NAMALWA (cell line): ENCODE measurements at places on chromosomes 16 and 17.

DNA sequence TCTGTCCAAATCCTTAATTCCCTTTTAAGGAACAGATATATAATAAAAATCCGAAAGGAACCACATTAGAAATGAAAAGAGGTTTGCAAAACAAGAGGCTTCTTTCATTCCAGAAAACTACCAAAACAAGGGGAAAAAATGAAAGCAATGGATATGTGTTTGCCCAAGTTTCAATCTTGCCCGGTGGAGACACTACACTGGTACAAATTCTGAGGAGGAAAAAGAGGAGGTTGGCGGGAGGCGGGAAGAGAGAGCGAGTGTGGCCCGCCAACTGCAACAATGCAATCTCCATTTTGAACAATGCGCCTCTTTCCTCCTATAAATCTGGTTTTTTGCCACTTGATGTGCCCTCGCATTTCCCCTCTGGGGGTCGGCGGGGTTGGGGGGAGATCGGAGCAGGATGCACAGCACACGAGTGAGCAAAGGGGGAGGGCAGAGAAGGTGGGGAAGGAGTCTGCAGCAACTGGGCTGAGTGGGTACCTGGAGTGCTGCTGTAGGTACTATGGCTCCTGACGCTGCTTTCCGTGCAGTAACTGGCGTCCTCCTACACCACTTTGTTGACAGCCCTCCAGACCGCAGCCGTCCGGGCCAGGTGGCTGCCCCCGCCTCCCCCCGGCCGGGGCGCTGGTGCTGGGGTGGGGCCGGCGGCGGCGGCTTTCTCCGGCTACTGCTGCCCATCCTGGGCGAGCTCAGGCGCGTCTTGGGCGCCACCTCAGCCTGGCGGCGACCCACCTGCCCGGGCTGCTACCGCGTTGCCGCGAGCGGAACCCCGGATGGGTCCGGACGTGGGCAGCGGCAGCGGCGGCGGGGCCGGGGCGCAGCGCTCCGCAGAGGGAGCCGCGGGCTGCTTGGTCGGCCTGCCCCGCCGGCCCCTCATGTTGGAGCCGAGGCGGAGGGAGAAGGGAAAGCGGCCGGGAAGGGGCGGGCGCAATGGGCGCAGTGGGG is 93.8 kb upstream of the PLEKHM1 start:
- DNase-seq: peak; percentile 84

DNA sequence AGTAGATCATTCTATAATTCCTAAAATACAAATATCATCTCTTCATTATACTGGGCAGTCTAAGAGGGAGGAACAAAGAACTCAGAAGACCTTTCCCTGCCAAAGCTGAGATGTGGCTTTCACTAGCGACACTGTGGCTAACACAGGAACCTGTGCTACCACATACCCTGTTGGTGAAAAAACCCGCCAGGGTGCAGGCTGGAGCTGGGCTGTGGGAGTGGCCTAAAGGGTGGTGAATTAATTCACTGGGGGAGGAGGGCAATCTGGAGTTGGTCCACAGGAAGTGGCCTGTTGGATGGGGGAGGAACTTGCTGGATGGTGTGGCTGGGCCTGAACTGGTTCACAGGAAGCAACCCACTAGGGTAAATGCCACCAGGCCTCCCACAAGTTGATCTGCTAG is 7.4 kb downstream of the ZNF594 start:
- no peak for DNase-seq

DNA sequence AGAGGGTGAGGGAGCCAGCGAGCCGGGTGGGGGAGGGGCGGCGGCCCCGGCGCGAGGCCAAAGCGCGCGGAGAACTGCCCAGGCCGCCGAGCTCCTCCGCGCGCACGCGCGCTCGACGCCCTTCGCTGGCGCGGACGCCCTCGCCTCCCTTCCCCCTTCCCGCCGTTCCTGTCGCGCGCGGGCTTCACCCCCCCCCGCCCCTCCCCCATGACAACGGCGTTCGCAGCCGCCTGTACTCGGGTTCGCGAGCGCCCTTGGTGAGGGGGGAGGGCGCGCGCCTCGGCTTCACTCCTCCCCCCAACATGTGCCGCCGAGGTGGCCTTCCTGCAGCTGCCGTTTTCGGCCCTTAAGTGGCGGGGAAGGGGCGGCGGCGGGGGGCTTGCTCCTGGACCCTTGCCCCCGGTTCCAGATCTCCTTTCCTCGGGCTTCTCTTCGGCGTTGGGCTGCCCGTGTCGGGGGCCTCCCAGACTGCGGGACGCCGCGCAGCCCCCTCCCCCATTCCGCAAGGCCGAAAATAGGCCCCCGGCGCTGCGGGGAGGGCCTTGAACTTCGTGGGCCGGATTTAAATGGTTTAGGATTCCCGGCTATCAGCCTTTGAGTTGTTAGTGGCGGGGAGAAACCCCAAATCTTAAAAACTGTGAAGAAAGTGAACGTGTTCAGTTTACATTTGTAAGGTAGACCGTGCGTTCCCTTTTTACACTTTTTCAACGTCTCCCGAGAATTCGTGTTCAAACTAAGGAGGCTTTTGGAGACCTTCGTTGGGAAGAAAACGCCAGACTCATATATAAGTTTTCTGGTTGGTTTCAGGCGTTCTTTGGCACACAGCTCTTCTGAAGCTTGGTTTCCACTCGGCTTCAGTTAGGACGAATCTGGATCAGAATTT is 653 bp downstream of the SRRM2 start:
- peak; percentile 82 for DNase-seq

DNA sequence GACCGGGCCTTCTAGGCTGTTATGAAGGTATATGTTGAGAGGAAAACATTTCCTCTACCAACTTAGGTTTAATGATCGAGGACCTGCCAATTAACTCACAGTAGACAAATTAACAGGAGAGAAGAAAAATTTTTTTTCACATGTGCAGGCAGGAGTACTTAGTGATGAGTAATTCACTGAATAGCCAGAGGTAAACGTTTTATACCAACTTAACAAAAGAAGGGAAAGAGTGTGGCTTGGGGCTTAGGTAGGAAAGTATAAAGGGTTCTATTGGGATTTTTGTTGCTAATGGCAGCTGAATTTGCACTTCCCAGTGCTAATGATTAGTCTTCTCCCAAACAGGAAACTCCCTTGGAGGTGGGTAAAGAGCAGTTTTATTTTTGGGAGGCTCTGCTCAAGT is 121.6 kb upstream of the HS3ST4 start:
- no peak for DNase-seq

DNA sequence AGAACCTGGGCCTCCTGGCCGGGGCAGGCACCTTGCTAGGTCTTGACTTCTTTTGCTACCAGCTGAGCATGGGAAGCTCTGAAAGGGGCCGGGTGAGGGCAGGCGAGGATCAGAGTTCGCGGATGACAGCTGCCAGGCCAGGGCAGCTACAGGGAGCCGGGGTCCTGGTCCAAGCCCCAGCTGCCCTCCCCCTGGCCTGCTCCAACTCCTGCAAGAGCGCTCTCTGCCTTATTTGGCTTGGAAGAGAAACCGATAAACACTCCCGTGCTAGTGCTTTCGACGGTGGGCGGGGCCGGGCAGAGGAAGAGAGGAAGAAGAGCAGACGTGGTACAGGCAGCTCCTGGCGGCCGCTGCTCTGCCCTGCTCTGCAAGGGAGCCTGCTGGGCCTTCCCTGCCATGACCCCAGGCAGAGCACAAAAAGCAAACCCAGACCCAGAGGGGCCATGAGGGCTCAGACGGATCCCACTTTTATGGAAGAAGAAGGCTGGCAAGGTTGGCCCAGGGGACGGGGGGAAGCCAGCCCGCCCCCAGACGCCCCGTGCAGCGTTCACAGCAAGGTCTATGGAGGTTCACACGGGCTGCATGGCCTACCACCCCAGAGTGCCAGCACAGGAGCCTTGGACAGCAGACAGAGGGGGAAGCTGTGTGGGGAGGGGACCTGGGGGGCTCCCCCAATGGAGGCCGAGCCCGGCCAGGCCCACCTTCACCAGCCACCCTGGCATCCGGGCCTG is 25.6 kb downstream of the PIEZO1 start:
- DNase-seq: no peak

GRCh38 chr17:8186787-8187516 is 3.0 kb downstream of the BORCS6 start:
- peak; percentile 92 for DNase-seq

- DNase-seq: no peak
Measured at GRCh38 chr17:79919164-79919585, 79.9 kb upstream of the CBX4 start.

- no peak for DNase-seq
Measured at GRCh38 chr17:69912805-69913204, 162.2 kb upstream of the KCNJ16 start.

DNA sequence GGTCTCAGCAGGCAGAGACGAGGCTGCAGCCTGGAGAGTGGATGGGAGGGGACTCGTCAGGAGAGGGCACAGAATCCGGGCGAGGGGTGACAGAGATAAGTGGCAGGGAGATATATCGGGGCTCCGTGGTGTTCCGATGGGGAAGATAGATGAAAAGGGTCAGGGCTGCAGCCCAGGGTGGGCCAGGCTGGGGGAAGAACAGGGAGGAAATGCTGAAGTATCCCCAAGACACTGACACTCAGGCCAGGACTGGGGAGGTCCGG is 2.1 kb downstream of the LGALS3BP start:
- no peak for DNase-seq

DNA sequence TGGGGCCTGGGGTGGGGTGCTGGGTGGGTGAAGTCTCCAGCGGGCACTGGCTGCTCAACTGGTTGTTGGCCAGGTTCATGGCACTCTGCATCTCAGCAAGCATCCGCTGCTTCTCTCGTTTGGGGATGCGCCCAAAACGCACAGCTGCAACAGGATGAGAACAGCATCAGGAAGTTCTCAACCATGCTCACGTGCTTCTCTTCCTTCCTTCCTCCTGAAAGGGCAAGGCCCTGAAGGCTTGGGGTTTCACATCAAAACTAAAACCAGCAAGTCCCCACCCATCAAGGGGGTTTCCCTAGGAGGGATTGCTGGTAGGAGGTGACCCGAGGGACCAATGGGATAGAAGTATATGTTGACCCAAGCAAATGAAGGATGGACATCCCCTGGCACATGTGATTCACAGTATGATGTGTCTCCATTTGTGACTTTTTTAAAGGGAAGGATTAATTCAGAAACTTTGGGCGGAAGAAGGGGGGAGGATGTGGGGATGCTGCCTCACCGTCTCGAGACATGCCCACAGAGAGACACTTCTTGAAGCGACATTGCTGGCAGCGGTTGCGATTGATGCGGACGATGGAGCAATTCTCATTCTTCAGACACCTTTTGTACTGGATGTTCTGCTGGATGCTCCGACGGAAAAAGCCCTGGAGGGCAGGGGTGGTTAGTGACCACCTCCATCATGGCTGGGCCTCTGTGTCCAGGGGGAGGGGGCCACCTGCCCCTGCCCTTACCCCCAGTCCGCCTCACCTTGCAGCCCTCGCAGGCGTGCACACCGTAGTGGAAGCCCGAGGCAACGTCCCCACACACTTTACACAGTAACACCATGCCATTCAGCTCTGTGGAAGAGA is 4.2 kb downstream of the NR1D1 start:
- DNase-seq: peak; percentile 63

- no peak for DNase-seq
Measured at GRCh38 chr17:79323566-79323965, 248.9 kb downstream of the ENGASE start.

GRCh38 chr16:80687606-80688005 is 116.8 kb downstream of the CDYL2 start:
- DNase-seq: no peak

DNA sequence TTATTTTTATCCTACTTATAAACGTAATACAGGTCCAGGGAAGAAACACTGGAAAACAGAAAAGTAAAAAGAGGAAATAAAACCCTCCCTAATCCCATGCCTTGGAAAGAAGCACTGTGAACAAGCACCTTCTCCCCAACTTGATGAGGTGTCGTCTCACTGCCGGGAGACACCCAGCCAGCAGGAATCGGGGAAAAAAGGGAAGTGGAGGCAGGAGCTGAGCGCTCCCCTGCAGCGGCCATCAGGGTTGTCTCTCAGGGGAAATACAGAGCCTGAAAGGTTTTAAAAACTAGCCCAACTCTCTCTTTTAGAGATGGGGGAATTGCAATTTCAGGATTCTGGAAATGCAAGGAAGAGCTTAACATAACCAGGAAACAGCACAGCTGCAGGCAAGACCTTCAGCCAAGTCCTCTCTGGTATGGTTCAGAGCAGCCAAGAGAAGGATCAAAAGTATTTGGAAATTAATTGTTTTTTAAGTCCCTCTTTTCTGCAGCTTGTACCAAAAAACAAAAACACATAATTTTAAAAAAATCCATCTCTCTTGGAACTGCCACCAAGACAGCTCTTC is 96.3 kb upstream of the RCVRN start:
- DNase-seq: no peak

DNA sequence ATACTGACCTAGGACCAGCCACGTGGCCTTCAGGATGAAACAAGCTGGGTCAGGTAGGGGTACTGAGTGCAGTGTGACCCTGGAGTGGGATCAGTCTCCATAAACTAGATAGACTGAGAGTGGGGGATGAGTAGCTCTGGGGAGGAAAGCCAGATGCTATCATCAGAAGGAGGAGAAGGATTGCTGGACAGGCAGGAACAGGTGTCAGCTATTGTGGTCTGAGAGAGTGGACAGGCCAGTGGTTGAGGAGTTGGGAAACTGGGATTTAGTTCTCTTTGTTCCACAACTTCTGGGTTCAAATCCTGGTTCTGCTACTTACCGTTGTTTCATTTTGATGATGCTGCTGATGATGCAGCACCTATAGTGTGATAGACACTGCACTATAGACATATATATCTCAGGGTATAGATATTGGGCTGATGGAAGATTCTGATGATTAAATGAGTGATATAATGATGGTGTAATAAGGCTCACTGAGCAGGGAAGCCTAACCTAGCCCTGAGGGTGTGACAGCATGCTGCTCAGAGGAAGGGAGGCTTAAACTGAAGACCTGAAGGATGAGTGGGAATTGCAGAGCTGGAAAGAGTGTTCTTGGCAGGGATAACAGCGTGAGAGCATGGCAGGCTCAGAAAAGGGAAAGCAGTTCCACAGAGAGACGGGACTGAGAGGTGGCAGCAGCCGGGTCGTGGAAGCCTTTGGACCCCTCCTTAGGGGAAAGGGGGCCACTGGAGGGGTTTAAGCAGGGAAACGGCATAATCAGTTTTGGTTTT is 66.0 kb downstream of the SNX20 start:
- no peak for DNase-seq

GRCh38 chr17:67328026-67328425 is 38.4 kb downstream of the PSMD12 start:
- no peak for DNase-seq

- DNase-seq: no peak
Measured at GRCh38 chr17:28935744-28936460, 15.4 kb downstream of the PHF12 start.

DNA sequence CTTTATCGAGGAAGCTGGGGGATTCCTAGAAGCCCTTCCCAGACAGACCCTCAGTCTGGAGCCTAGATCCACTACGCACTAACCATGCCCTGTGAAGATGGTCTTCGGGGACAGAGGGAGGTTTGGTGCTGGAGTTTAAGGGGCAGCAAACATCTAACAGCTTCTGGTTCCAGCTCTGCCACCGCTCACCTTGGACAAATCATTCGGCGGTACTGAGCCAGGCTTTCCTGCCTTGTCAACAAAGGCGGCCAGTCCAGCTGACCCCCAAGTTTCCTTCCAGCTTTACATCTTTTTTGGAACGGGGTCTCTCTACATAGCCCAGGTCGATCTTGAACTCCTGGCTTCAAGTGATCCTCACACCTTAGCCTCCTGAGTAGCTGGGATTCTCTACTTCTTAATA is 369 bp upstream of the GJD3 start:
- DNase-seq: no peak

- DNase-seq: no peak
Measured at GRCh38 chr16:26598061-26598460, 468.7 kb upstream of the C16orf82 start.
